Hematopoietic multipotent progenitor cell treated with erythropoietin and hydrocortisone succinate and interleukin-3 and kit ligand, for 4 days (in vitro differentiated cells): ENCODE measurements at places on chromosomes 4 and X.

DNA sequence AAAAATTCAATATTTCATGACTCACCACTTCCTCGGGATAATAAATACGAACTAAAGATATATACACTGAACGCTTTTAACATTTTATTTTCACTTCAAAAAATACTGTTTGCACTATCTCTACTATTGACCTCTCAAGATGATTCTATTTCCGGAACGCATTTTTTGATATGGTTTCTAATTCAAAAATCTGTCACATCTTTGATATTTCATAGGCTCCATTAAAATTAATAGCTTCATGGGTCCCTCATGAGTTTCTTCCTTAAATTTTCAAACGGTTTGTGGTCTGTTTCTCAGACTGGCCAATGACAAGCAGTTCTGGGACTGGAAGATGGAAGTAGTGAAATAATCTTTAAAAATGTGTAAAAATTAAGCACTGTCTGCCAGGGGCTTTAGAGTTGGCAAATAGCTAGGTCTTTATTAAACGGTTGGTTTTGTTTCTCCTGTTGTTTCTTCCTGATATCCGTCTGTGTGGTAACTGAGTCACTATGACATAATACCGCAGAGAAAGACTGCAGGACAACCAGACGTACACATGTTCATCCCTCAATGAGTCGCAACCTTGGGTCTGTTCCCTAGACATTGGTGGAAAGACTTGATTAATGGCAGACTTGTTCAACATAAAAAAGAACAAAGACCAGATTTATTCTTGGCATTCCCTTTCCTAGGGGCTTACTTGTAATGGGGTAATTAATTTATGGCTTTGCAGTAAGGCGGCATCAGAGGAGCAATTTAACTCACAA lies 133.8 kb downstream of the PALLD start:
- no peak for DNase-seq

DNA sequence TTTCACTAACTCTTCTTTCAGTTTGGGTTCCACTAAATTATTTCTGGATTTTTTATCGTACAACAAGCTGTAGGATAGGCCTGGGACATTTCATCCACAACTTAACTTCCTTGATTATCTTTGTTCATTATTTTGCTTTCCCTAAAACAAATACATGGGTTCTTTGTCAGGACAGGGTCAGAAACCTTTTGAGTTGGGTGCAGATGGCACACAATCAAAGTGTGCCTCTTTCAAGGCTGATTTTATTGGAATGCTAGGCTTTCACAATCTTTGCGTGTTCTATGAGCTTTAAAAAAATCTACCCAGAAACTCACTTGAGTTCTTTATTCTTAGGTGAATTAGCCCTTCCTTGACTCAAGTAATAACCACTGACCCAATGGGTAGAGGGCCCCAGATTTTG lies 348.4 kb downstream of the FAM47B start:
- DNase-seq, result no peak

GRCh38 chr4:15920723-15921591 lies 17.6 kb downstream of the FGFBP1 start:
- DNase-seq, result no peak

- DNase-seq, result no peak
Observed at GRCh38 chrX:22758807-22759481, 240.8 kb upstream of the DDX53 start.
